T47D (cell line): ENCODE measurements at places on chromosomes 12 and 14.

DNA sequence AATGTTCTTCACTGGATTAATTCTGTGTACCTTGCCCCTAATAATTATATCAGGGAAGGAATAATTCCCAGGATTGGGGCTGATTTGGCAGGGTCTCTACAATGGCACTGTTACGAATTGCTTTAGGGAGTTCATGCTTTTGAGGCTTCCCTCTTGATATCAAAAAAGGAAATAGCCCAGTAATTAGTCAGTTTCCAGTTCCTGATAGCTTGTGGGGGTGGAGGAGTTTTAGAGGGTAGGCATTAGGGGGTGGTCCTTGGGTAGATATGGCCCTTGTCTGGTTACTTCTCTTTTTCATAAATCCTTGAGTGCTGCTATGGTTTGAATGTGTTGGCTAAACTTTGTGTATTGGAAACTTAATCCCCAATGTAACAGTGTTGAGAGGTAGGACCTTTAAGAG is 6.1 kb upstream of the SRSF5 start:
- no peak for DNase-seq

GRCh38 chr12:31324845-31325523 is 966 bp downstream of the SINHCAF start:
- DNase-seq, result peak; percentile 82

- DNase-seq, result no peak
Measured at GRCh38 chr12:81968421-81968820, 209.3 kb upstream of the PPFIA2 start.

GRCh38 chr12:31590642-31591379 is at the start of gene DENND5B:
TSS of gene DENND5B (minus strand) at chr12:31591136. CDS start at chr12:31590832, 304 bp downstream.
- peak; percentile 83 for DNase-seq

- peak; percentile 92 for DNase-seq
Measured at GRCh38 chr12:117494833-117495655, 133.6 kb upstream of the NOS1 start.

DNA sequence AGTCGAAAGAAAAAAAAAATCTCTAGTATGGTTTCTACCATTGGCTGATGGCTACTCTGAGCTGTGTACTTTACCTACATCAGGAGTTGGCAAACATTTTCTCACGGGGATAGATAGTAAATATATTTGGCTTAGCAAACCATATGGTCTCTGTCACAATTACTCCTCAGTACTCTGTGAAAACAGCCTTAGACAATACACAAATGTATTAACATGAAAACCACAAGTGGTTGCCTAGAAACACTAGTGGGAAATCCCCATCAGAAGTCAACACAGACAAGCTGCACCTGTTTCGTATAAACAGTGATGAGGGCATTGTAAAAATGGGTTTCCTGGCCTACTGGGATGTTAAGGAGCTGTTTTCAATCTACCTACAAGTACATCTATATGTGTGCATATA is 84.6 kb upstream of the NAV3 start:
- no peak for DNase-seq

GRCh38 chr14:49480979-49481498 is 105.1 kb downstream of the RPS29 start:
- no peak for DNase-seq

GRCh38 chr12:109139791-109140190 is 23.4 kb downstream of the ACACB start:
- no peak for DNase-seq

DNA sequence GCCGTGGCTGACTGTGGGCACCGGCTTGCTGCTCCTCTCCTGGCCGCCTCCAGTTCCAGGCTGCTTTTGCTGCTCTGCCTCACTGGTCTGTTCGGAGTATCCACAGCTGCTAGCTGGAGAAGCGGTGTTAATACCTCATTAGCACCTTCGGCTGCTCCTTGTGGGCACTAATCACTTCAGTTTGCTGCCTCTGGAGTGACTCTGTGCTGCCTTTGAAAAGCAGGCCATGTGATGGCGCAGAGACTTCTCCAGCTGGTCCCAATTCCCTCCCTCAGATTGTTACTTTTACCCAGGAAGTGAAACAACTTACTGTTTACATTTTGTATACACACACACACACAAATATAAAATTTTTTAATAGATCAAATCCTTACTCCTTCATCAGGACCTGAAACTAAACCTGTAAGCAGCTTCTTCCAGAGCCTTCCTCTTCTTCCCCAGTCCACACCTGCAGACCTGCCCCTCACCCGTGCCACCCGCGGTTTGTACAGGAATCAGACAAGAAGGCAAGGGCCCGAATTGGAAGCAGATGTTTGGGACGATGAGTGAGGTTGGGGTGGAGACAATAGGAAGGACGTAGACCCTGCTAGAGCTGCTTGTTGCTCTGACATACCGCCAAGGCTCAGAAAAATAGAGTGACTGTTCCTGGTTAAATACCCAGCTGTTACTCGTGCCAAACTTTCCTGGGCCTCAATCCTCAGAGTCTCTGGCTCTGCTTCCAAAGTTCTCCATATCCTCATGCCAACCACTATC is 41.5 kb upstream of the LTBP2 start:
- no peak for DNase-seq

GRCh38 chr14:83874662-83875061 is 1655.3 kb upstream of the FLRT2 start:
- no peak for DNase-seq

DNA sequence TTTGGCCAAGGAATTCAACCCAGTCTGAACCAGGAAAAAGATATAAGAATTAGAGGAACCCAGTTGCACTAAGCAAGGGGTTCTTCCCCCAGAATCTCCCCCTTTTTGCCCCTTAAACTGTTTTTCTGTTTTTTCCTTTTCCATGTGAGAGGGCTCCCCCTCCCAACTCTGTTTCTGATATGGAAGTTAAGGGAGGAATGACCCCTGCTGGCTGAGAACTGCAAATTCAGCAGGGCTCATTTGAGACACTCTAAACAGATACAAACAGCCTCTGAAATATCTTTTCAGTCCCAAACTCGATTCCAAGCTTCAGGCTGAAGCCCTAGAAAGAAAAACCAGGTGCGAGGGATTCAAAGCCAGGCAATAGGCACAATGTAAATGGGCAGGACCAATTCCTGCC is 132.7 kb downstream of the SLC41A2 start:
- DNase-seq, result no peak

- no peak for DNase-seq
Measured at GRCh38 chr12:67677166-67677565, 28.6 kb downstream of the DYRK2 start.

DNA sequence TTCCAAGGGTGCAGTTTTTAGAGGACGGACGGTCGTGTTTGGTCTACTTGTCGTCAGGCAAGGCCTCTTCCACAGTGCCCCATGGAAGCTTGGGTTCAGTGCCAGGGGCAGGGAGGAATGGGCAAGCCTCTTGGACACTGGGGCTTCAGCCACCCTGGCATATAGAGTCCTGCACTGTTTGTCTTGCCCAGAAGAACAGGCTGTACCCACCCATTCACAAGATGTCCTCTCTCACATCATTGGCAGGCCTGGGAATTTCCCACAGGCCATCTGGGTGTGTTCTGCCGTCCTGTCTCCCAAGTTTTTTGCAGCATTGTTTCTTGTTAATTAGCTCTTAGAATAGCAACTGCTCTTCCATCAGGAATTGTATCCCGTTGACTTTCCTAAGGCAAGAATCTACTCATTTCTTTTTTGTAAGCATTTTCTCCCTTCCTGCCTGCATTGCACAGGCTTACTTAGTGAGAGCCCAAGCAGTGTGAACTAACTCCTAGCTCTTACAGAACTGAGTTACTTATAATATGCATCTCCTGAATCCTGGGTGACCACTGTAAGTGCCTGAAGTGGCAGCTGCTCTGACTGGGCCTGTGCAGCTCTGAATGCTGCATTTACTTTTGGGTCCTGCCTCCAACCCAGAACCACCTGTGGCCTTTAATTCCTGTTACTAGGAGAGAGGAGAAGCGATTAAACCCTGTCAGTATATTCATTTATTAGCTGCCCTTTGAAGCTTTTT is 149.4 kb upstream of the HIF1A start:
- DNase-seq, result no peak

DNA sequence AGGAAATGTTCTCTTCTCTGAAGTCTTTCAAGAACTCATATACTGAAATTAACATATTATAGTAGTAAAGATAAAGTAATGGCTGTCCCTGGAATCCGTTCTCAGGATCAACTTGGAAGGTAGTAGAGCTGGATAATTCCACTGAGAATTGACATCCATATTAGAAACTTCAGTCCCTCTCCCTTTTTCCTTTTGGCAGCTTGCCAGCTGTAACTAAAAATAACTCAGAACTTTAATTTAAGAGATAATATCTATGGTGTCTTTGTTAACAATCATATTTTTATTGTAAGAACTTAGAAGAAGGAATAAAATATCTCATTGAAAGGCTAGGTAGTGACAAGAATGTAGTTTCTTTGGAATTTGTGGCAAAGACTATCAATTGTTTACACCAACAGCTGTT is 61.4 kb upstream of the PLEKHA5 start:
- no peak for DNase-seq

DNA sequence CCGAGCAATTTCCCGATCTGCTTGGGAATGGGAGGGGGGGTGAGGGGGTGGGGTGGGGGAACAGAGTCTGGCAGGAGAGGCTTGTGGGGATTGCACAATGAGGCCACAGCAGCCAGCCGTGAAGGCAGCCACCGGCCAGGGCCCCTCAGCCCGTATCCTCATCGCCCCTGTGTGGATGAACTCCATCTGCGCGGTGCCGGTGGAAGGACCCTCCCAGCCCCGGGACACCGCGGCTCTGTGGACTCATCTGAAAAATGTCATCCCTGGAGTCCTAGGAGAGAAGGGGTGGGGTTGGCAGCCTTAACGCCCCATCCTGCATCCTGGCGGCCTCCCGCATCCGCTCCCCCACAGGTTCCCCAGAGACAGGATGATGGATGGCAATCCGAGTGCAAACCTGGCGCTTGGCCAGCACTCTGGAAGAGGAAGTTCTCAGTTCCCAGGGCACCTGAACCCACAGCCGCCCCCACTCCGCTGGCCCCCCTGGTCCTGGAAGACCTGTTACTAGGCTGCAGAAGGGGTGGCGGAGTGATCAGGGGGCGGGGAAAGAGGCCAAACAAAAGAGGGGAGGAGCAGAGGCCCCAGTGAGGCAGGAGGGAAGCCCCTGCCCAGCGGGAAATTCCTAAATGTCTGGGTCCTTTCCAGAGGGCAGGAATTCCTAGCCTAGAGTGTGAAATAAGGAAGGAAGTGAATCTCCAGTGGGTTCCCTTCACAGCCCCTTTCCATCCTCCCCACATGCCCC is 1.2 kb upstream of the TNFAIP2 start:
- peak; percentile 73 for DNase-seq

GRCh38 chr14:59228421-59228820 is 40.0 kb downstream of the DAAM1 start:
- no peak for DNase-seq

GRCh38 chr12:73935817-73936216 is 601.8 kb upstream of the ATXN7L3B start:
- peak; percentile 42 for DNase-seq

DNA sequence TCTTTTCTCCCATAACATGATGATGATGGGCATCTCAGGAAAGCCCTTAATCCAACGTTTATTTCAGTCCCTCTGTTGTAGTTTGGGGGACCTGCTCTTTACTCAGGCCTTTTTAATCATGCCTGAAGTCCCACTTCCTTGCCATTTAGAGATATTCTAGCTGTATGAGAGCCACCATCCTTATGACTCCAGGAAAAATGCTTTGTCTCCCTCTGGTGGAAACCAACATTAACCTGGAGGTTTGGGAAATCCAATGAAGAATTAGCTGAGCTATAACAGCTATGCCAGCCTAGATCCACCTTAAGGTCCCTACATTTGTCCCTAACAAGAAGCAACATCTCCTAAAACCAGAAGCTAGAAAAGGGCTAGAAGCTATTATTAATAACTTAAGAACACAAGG is 1399.1 kb downstream of the LRFN5 start:
- DNase-seq, result peak; percentile 63

- peak; percentile 15 for DNase-seq
Measured at GRCh38 chr12:59657266-59657665, 61.4 kb downstream of the SLC16A7 start.

DNA sequence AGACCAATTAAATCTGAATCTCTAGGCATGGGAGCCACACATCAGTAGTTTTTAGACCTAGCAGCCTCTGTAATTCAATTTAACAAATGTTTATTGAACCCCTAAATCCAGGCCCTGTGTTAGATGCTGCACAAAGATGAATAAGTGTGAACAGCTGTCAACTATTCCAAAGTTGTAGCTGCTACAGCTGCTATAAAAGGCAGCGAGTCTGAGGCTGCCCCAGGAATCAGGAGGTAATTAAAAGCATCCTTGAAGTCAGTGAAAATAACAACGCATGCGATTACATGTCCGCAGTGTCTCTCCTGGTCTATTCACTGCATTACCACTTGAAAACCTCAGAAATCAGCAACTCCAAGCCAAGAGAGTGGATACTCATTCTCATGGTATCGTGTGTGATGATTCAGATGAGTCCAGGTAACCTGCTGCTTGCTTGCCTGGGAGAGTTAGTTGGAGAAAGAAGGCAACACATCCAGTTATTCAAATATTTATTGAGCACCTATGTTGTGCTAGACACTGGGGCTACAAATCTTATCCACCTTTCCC is 34.9 kb upstream of the DDHD1 start:
- no peak for DNase-seq

DNA sequence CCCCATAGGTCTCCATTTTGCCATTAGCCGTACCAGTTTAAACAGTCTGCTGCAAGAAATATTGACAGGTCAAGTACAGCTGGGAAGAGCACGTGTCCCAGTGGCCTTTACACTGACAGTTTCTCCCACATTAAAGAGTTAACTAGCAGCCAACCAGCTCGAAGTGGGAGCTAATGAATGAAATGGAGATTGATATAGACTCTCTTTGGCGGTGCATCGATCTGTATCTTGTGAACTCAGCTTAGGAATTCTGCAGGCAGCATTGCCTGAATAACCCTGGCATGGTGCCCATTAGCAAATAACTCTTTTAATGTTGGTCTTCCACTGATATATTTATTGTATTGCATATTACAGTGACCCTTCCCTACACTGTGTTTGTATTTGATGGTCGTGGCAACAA is 319.4 kb downstream of the EGLN3 start:
- peak; percentile 10 for DNase-seq

GRCh38 chr12:113095405-113095804 is 38.9 kb downstream of the DTX1 start:
- DNase-seq, result no peak

DNA sequence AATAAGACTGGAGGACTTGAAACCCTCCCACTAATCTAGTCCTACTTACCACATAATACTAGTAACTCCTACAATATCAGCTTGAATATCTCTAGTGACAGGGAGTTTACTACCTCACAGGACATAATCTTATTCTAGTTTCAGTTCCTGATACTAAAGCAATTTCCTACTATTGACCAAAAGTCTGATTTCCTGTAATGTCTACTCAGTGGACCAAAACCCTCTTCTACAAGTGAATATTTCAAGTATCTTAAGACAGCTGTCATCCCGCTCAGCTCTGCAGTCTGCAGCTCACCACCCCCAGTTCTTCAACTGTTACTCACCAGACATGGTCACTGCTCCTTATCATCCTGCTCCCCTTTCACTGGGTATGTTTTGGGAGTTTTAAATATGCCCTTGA is 70.8 kb upstream of the TMCC3 start:
- DNase-seq, result no peak

GRCh38 chr12:28216016-28216415 is 25.8 kb downstream of the CCDC91 start:
- DNase-seq, result no peak
